ENCODE measurements at places on chromosomes 2 and 18. TPM values are rescaled to one million over a fixed set of nuclear protein-coding genes. Genes with fewer than 3 reads are reported as not detected.

DNA sequence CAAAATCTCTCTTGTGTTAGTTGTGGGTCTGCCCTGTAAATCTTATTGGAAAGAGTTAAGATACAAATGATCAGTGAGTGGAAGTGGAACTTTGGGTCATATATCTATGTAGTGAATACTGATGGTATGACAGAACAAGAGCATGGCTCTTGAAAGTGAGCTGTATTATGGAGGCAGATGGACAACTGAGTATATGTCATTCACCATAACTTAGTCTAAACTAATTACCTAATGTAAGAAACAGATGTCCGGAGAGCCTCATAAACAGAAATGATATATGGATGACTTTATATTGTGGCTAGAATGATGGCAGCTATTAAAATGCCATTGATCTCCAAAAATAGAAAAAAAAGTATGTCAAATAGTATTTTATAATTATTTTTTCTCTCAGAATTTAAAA is 72.4 kb downstream of the FASTKD2 start:
- DNase-seq = no peak

ASXL3 gene
- total RNA-seq = not detected

GRCh38 chr2:85324639-85325465 is 2.9 kb downstream of the TGOLN2 start:
- no peak for DNase-seq

GRCh38 chr2:64315291-64315960 is 138.5 kb upstream of the LGALSL start:
- no peak for DNase-seq

- no peak for DNase-seq
Measured at GRCh38 chr18:68733707-68734106, 18.8 kb upstream of the TMX3 start.
